ENCODE measurements at places on chromosomes 12 and 14. TPM values are rescaled to one million over a fixed set of nuclear protein-coding genes. Genes with fewer than 3 reads are reported as not detected.

SLC17A8 gene
- not detected for total RNA-seq

CMKLR1 gene
- 1.6 TPM for total RNA-seq

KIF21A gene
- 29.6 TPM for total RNA-seq

GNG2 gene
- 19.0 TPM for total RNA-seq

DNA sequence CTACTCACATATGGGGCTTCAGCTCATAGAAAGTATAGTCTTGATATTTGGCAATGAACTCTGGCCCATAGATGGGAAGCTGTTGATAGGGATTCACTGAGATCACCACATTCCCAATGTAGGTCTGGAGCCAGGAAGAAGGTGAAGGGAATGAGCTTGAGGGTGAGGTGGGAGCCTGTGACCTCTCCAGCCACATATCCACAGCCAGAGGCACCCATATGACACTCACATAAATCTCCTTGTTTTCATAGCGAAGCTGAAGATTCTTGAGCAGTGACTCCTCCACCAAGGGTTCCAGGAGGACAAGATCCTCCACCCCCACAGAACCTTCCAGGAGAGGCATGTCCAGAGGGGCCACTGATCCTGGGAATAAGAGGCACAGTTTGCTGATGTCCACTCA is 1.9 kb downstream of the MYO1A start:
- no peaks in the 10 kb centered on the region for H3K4me1 ChIP-seq
- H3K27ac ChIP-seq: no peak overlapping the region
- H3K36me3 ChIP-seq: no peaks in the 10 kb centered on the region
- DNase-seq: no peak
- H3K4me3 ChIP-seq: no peak overlapping the region

GRCh38 chr12:112939761-112940381 is 1.6 kb downstream of the OAS3 start:
- DNase-seq: no peak
- H3K27me3 ChIP-seq: peaks cover 22% of the 10 kb centered on the region
- no peaks in the 10 kb centered on the region for H3K36me3 ChIP-seq
- H3K4me1 ChIP-seq: no peaks in the 10 kb centered on the region
- no peak overlapping the region for H3K27ac ChIP-seq
- no peak overlapping the region for H3K4me3 ChIP-seq

GRCh38 chr12:84599539-84599938 is 313.1 kb downstream of the SLC6A15 start:
- no peaks in the 10 kb centered on the region for H3K36me3 ChIP-seq
- no peaks in the 10 kb centered on the region for H3K27me3 ChIP-seq
- no peak overlapping the region for H3K27ac ChIP-seq
- no peak overlapping the region for H3K4me3 ChIP-seq

DNA sequence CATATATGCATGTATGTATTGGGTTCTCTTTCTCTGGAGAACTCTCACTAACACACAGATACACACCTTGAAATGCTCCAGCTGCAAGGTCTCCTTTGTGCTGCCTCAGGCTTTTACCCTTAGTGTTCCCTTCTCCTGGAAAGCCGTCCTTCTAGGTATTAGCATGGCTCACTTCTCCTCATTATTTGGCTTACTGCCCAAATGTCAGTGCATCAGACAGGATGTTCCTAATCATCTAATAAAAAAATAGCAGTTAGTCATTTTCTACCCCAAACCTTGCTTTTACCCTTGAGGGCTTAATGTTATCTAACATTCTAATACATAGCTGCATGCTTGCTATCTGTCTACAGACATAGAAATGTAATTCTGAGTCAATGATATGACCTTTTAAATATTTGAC is 109.0 kb upstream of the SLC16A7 start:
- no peaks in the 10 kb centered on the region for H3K36me3 ChIP-seq
- no peaks in the 10 kb centered on the region for H3K27me3 ChIP-seq
- H3K27ac ChIP-seq: no peak overlapping the region
- DNase-seq: no peak
- H3K4me1 ChIP-seq: no peaks in the 10 kb centered on the region

DNA sequence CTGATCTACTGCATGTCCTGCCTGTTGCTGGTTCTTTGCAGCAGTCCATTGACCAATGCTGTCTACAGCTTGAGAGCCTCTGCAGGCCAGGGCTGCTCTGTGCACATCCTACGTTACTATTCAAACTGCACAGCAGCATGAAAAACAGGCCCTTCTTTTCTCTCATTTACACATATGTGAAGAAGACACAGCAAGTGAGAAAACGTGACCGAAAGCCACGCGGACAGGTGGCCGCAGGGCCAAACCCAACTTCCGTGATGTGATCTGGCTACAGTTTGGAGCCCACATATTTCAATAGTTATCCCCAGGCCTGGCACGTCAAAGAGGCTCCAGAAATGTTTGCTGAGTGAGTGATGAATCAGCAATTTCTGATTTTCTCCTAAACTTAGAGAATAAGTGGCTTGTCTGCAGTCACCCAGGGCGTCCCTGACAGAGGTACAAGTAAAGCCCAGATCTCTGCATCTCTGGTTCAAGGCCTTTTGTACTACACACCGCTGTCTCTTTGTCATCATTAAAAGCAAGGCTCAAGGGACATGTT is 17.9 kb upstream of the TCL1B start:
- no peak overlapping the region for H3K4me3 ChIP-seq
- no peaks in the 10 kb centered on the region for H3K36me3 ChIP-seq
- 0 out of 2 replicates have a peak, but pooled peaks cover 7% of the 10 kb centered on the region for H3K27me3 ChIP-seq
- peaks cover 12% of the 10 kb centered on the region for H3K4me1 ChIP-seq
- DNase-seq: no peak
- no peak overlapping the region for H3K27ac ChIP-seq
